ENCODE measurements at places on chromosomes 7 and 10.

GRCh38 chr7:45007571-45008328 is 7.7 kb downstream of the CCM2 start:
- H3K27me3 ChIP-seq, result no peaks in the 10 kb centered on the region
- no peak overlapping the region for H3K27ac ChIP-seq
- DNase-seq, result no peak
- no peak overlapping the region for H3K4me3 ChIP-seq
- no peaks in the 10 kb centered on the region for H3K36me3 ChIP-seq

GRCh38 chr7:128872394-128872824 is 9.8 kb downstream of the ATP6V1F start:
- no peak overlapping the region for H3K27ac ChIP-seq
- H3K36me3 ChIP-seq, result no peaks in the 10 kb centered on the region
- no peak for DNase-seq
- H3K27me3 ChIP-seq, result no peaks in the 10 kb centered on the region
- H3K4me3 ChIP-seq, result no peak overlapping the region

DNA sequence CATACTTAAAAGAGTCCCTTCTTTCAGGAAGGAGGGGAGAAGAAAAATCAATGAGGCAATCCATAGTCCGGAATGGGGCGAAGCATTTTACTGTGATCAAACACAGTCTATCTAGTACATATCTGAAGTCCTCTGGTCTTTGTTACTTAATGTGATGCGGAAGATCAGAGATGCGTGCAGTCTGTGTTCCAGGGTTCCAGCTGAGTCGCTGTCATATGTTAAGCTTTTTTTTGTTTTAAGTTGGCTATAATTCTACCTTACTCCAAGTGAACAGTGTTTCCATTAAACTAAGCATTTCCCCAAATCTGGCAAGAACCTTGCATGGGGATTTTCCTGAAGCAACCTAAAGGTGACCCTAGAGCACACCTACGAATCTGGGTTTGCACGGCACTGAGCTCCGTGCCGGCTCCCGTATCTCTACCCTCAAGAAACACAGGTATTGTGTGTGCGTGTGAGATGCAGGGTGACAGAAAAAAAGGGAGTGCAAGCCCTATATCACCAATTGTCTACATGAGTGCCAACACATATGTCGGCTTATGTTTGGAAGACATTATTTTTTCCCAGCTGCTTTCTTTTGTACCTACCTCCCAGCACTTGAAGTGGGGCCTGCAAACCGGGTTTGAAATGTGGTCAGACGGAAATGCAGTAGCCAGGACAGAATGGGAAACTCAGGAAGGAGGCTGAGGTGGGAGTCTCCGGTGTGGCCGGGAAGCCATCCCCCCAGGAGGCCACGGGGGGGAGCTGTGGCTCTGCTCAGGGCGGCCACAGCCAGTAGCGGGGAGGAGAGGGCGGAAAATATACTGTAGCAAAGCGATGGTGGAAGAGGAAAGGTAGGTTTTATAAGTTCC is 435.8 kb upstream of the MGMT start:
- H3K36me3 ChIP-seq, result no peaks in the 10 kb centered on the region
- no peaks in the 10 kb centered on the region for H3K27me3 ChIP-seq
- H3K27ac ChIP-seq, result no peak overlapping the region
- no peak overlapping the region for H3K4me3 ChIP-seq
- H3K4me1 ChIP-seq, result peaks cover 22% of the 10 kb centered on the region
- DNase-seq, result peak; percentile 60

DNA sequence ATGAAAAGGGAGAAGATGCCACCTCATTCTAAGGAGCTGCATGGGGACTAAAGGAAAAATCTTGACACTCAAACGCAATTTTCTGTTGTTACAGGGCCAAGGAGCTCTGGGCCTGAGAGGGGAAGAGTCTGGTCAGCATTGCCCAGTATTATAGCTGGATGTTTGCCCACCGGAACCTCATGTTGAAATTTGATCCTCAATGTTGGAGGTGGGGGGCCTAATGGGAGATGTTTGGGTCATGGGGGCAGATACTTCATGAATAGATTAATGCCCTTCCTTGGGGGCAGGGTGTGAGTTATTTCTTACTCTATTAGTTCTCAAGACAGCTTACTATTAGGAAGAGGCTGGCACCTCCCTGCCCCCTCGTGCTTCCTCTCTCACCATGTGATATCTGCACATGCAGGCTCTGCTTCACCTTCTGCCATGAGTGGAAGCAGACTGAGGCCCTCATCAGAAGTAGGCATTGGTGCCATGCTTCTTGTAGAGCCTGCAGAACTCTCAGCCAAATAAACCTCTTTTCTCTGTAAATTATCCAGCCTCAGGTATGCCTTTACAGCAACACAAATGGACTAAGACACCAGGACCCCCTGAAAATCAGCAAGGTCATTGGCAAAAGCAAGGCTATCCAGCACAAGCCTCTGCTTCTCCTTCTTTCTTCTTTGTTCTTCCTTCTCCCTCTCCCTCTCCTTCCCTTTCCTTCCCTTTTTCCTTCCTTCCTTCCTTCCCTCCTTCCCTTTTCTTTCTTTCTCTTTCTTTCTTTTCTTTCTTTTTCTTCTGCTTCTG is 15.1 kb downstream of the GCK start:
- H3K27me3 ChIP-seq, result peaks cover 9% of the 10 kb centered on the region
- H3K4me3 ChIP-seq, result no peak overlapping the region
- no peak for DNase-seq
- no peaks in the 10 kb centered on the region for H3K36me3 ChIP-seq
- no peak overlapping the region for H3K27ac ChIP-seq
- H3K4me1 ChIP-seq, result no peaks in the 10 kb centered on the region

DNA sequence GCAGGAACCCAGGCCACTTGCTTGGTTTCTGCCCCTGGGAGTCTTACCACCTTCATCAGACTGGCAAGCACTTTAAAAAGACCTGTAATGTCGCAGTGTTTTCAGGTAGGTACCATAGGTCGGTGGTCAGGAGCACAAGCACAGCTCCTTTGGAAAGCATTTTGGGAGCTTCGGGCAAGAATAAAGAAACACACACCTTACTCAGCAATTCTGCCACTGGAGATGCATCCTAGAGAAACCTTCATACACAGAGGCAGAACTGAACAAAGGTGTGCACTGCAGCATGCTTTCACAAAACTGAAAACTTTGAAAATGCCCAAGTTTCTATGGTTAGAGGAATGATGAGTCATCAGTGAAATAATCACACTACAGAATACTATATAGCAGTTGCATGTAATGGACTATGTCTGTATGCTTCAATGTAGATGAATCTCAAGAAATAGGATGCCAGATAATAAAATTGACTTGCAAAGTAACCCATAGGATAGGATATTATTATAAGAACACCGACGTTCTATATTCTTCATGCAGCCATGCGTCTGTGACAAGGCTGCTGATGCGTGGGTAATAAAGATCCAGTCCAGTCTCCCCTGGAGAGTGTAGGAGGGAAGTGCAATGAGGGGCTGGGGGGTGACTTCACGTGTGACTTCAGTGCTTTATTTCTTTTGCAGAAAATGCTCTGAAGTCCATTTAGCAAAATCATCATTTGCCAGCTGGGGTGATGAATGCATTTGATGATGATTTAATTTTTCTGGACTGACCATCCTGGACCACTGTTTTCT is 309.5 kb downstream of the WDR37 start:
- H3K27me3 ChIP-seq, result peaks cover 3% of the 10 kb centered on the region
- no peak for DNase-seq
- H3K36me3 ChIP-seq, result no peaks in the 10 kb centered on the region

- H3K27me3 ChIP-seq, result peaks cover 9% of the 10 kb centered on the region
- no peaks in the 10 kb centered on the region for H3K36me3 ChIP-seq
- no peak overlapping the region for H3K4me3 ChIP-seq
Measured at GRCh38 chr7:44305564-44306507, 19.6 kb downstream of the CAMK2B start.

DNA sequence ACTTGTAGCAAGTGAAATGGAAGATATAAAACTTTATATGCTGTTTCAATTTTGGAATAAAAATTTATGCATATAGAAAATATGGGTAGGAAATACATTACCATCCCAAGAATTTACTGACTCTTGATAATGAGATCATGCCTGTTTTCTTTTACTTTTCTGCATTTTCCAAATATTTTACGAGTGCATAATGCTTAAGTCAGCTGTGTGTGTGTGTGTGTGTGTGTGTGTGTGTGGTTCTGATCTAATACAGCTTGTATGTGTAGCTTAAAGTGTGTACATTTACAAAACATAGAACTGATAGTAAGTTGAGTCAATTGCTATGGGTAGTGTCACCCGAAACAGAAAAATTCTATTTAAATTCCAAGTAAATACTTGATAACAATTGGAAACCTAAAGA is 315.9 kb upstream of the LRRN3 start:
- no peak overlapping the region for H3K27ac ChIP-seq
- H3K4me1 ChIP-seq, result no peaks in the 10 kb centered on the region
- H3K36me3 ChIP-seq, result no peaks in the 10 kb centered on the region
- no peak overlapping the region for H3K4me3 ChIP-seq
- no peaks in the 10 kb centered on the region for H3K27me3 ChIP-seq

DNA sequence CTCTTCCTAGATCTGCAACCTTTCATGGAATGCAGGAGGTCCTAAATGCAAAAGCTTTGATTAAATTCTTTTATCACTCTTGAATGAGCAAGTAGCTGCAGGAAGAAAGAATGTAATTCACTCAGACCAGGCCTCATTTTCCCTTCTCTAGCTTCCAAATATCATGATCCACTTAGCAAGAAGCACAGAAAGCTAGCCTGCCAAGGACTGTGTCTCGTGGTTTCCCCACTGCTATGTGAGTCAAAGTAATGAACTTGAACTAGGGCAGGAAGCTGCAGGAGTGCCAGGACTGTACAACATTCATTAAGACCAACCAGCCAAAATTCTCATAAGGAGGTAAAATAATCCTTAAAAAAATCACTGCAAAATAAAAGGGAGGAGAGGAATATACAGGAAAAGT is 379.2 kb downstream of the CALN1 start:
- no peaks in the 10 kb centered on the region for H3K4me1 ChIP-seq
- no peak overlapping the region for H3K4me3 ChIP-seq
- H3K27me3 ChIP-seq, result no peaks in the 10 kb centered on the region
- H3K36me3 ChIP-seq, result no peaks in the 10 kb centered on the region

DNA sequence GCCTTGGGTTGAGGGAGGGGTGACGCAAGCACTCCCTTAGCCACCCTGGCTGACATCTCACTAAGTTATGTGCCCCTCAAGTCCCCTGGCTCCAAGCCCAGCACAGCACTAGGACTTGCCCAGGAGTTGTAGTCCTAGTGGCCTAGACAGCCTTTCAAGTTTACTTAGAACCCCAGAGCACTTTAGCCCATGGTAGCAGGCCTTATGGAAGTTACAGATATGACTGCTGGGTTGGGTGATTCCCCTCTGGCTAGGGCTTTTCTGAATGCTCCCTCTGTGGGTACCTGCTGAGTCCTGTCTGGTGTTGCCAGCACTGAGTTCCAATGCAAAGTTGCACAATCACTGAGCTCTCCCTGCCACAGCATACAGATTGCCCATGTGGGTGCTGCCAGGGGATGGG is 83.2 kb downstream of the AHCYL2 start:
- DNase-seq, result no peak
- H3K27me3 ChIP-seq, result no peaks in the 10 kb centered on the region
- H3K36me3 ChIP-seq, result no peaks in the 10 kb centered on the region
- no peaks in the 10 kb centered on the region for H3K4me1 ChIP-seq
- H3K27ac ChIP-seq, result no peak overlapping the region

DNA sequence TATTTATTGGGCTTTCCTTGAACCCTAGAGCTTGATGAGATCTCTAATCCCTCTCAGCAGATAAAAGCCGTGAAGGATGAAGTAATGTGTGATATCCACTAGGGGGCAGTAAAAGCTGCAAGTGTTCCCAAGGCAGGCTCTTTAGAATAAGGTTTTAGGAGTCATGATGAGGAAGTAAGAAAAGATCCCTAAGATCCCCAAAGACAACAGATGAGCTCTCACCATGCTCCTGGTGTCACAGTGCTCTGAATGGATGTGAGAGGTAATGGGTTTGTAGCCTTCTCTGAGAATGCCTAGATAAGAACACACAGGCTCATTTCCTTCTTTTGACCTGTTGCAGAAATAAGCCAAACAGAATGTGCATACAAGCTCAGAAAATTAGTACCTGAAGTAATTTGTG is 70.4 kb upstream of the ITPRID1 start:
- DNase-seq, result no peak
- H3K27me3 ChIP-seq, result no peaks in the 10 kb centered on the region
- no peak overlapping the region for H3K4me3 ChIP-seq
- no peaks in the 10 kb centered on the region for H3K4me1 ChIP-seq
- H3K27ac ChIP-seq, result no peak overlapping the region

DNA sequence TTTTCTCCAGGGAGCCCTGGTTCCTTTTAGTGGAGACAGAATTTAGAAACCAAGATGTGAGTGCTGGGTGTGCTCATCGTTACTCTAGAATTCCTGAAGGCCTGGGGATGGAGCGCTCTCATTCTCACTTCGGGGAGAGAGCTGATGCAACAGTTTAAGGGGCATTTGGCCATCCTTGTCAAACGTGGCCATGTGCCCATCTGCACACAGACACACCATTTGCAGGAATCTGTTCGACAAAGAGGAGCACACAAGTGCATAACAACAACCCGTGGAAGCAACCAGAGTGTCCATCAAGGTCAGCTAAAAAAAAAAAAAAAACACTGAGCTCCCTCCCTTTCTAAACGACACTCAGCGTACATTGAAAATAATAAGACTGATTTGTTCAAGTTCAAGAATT is 23.0 kb upstream of the RET start:
- H3K36me3 ChIP-seq, result no peaks in the 10 kb centered on the region
- no peak for DNase-seq
- H3K27me3 ChIP-seq, result no peaks in the 10 kb centered on the region
- no peaks in the 10 kb centered on the region for H3K4me1 ChIP-seq
- H3K4me3 ChIP-seq, result no peak overlapping the region
- H3K27ac ChIP-seq, result no peak overlapping the region

- no peak for DNase-seq
- H3K4me1 ChIP-seq, result no peaks in the 10 kb centered on the region
- H3K4me3 ChIP-seq, result no peak overlapping the region
- no peak overlapping the region for H3K27ac ChIP-seq
- no peaks in the 10 kb centered on the region for H3K36me3 ChIP-seq
Measured at GRCh38 chr10:127052001-127052400, 144.4 kb downstream of the INSYN2A start.

GRCh38 chr10:14587540-14588083 is 187.1 kb downstream of the FAM107B start:
- no peaks in the 10 kb centered on the region for H3K36me3 ChIP-seq
- DNase-seq, result peak; percentile 65
- peak overlapping the region; percentile 38 for H3K4me3 ChIP-seq
- H3K27me3 ChIP-seq, result no peaks in the 10 kb centered on the region
- peaks cover 87% of the 10 kb centered on the region for H3K4me1 ChIP-seq

- H3K4me1 ChIP-seq, result no peaks in the 10 kb centered on the region
- H3K27me3 ChIP-seq, result no peaks in the 10 kb centered on the region
- DNase-seq, result no peak
- H3K4me3 ChIP-seq, result no peak overlapping the region
- H3K27ac ChIP-seq, result no peak overlapping the region
Measured at GRCh38 chr7:31284106-31284505, 56.4 kb downstream of the NEUROD6 start.

DNA sequence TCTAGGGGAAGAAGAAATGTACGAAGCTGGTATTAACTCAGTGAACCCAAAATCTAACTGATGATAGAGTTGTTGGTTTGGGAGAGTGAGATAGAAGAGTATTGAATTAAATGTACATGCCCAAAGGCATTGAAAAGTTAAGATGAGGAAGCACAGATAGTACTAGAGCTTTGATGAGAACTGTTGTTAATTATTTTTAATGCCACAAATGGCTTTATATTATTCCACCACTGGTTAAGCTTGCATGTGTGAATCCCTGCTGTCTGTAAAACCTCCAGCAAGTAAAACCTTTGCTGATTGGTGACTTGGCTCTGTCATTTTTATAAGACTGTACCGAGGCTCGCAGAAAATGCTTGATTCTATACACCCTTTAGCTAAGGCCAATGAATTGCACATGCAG is 382.7 kb upstream of the LRGUK start:
- no peaks in the 10 kb centered on the region for H3K36me3 ChIP-seq

Measured in CD8-positive, alpha-beta memory T cell (primary cell).